Activated naive CD4-positive, alpha-beta T cell (primary cell): ENCODE measurements at places on chromosomes 3 and 15.

DNA sequence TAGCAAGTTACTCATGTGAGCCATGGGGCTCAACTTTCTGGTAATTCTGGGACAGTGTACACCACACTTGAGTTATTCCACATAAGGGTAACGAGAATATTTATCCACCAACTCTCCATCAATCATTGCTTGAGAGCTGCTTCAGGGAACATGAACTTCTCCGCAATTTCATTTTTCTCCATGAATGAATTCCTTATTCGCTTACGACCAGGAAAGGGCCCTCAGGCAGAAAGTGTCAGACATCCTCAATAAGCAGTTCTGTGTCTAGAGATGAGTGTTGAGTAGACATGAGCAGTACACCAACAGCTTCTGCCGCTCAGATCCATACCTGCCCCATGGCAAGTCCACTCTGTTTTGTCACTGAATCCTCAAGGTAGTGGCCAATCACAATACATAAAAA lies 24.8 kb upstream of the IQCF2 start:
- DNase-seq = no peak

DNA sequence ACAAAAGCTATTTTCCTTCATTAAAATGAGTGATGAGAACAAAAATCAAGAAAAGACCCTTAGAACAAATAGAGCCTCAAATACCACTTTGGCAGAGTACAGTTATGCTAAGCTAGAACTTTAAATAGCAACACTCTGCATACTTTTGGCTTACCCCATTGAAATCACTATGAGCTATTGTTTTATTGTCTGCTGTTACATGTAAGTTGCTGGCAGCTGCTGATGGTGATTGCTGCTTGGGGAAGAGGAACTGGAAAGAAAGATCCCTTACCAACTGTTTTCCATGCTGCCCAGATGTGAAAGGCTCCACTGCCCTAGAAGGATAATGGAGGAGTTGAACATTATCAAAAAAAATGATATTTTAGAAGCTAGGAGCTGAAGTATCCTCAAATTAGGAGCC lies 135.4 kb downstream of the SYNPR start:
- DNase-seq = no peak

DNA sequence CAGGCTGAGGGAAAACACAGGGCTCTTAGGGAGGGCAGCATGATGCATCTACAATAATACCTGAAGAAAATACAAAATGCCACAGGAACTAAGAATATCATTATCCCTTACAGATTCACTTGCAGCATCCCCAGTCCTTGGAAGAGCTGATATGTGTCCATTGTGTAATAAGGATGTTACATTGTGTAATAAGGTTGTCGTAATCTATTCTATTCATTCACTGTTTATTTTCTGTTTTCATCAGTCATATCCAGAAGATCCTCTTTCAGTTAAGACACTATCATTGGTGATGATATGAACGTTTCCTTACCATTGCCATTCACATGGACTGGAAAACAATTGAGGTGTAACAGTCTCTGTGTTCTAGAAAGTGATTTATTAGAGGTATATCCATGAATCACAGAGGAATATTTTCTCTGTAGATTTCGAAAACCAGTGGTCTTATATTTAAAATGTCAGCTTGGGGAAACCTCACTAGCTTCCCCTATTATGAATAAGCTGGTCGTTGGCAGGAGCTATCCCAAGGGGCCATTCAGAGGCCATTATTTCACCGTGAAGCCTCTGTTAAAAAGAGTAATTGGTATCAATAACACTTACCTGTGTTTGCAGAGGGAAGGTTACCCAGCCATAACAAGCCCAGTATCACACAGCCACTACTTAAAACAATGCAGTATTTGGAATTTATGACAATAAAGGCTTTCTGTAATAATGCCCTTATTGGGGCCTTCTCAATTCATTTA lies 241.1 kb downstream of the ZNF385D start:
- DNase-seq = no peak

DNA sequence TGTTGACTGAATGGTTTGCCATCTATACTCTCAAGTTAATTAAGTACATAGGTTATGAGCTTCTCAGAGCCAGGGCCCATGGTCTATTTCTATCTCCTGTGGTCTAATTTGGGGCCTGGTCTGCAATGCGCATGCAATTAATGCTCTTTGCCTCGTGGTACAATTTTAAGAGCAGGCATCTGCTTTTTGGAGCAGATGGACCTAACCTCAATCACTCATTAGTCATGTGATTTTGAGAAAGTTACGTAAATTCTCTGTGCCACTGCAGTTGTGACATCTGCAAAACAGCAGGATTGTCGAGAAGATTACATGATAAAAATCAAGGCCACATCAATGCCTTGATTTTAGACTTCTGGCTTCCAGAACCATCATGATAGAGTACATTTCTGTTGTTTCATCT lies 543.7 kb upstream of the ADAMTS9 start:
- no peak for DNase-seq

DNA sequence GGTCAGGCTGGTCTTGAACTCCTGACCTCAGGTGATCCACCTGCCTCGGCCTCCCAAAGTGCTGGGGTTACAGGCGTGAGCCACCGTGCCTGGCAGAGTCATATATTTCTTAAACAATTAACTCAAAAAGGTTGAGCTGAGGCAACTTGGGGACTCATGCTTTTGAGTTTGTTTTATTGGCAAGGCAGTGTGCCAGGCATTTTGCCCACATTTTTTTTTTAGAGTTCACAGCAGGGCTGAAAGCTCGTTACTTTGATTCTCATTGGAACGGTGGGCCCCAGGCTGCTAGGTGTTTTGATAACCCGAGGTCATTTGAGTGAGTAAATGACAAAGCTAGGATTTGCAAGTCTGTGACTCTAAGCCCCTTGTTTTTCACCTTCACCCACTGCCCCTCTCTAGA lies 76.2 kb downstream of the CCK start:
- DNase-seq = no peak
